ENCODE measurements at places on chromosomes 4 and X. TPM values are rescaled to one million over a fixed set of nuclear protein-coding genes. Genes with fewer than 3 reads are reported as not detected.

DNA sequence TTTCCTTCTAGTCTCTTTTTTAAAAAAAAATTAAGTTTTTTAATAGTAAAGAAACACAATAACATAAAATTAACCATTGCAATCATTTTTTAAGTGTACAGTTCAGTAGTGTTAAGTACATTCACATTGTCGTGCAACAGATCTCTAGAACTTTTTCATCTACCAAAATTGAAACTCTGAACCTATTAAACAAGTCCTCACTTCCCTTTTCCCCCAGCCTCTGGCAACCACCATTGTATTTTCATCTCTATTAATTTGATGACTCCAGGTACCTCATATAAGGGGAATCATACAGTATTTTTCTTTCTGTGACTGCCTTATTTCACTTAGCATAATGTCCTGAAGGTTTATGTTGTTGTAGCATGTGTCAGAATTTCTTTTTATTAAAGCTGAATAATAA is 31.8 kb downstream of the MSL3 start:
- DNase-seq = no peak

GRCh38 chr4:116636917-116637316 is 448.5 kb downstream of the TRAM1L1 start:
- DNase-seq = no peak

DNA sequence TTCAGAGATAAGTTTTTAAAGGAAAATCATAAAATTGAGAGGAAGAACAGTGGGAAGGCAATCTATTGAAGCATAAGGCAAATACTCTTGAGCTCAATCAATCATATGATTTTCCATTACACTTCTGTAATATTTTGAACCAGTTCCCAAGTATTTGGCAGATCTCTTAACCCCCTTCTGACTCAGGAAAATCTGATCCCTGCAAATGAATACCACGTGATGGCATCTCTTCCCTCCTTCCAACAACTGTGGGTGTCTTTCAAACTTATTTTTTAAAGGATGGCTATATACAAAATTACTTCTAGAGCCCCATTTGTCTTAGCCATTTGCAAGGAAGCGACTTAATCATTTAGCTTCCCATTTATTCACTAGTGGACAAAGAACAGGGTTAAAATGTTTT is 41.9 kb downstream of the AMOT start:
- no peak for DNase-seq

Gene SHOX
- total RNA-seq = not detected

Gene HTN3
- not detected for total RNA-seq
